ENCODE measurements at places on chromosomes 11 and 22. TPM values are rescaled to one million over a fixed set of nuclear protein-coding genes. Genes with fewer than 3 reads are reported as not detected.

DLG2 gene
- 3.4 TPM for total RNA-seq

OR5AS1 gene
- total RNA-seq = not detected

SCGB1D2 gene
- total RNA-seq = not detected

DNA sequence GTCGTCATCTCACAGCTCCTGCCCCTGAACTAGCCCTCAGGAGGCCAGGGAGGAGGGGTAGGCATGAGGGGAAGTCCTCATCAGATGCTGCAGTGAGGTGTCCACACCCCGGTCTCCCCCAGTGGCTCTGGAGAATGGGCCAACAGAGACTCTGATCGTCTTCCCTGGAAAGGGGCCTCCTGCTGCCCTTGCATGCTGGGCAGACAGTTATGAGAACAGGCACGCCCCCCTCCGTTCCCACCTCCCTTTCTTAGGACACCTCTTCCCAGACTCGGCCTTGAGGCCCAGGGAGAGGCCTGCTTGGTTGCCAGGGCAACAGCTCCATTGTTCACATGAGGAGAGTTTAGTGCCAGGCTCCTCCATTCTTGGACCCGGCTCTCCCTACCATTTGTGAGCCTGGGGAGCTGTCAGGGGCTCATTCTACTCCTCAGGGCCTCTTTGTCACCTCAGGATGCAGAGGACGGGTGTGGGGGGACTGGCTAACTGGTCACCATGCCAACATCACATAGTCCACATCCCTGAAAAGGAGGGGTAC lies 157.7 kb downstream of the TTC17 start:
- no peak for DNase-seq

DNA sequence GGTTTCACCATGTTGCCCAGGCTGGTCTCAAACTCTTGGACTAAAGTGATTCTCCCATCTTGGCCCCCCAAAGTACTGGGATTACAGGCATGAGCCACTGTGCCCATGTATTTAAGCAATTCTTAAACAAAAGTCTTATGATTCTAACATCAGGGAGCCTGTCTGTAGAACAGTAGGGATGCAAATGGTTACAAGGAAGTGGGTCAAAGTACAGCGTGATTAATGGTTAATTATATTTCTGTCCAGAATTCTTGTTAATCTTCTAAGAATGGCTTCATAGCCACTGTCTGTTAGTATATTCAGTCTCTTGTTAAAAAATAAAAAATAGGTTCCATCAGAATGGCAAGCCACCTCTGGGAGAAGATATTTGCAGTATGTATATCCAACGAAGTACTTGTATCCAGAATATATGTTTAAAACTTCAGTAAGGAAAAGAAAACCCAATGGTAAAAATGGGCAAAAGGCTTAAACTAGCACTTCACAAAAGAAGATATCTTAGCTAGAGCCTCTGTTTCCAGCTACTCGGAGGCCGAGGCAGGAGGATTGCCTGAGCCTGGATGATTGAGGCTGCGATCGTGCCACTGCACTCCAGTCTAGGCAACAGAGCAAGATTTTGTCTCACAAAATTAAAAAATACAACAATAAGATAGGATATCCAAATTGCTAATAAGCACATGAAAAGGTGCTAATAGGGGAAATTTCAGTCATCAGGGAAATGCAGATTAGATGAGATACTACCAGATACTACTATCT lies 22.9 kb downstream of the ATG13 start:
- DNase-seq = no peak

GPR83 gene
- 0.11 TPM for total RNA-seq

BLID gene
- total RNA-seq = not detected

GRCh38 chr11:100562128-100562527 lies 125.0 kb upstream of the ARHGAP42 start:
- DNase-seq = no peak

- DNase-seq = no peak
Measured at GRCh38 chr22:29580200-29580810, 608 bp downstream of the NIPSNAP1 start.

CRYBB3 gene
- 0.38 TPM for total RNA-seq

DNA sequence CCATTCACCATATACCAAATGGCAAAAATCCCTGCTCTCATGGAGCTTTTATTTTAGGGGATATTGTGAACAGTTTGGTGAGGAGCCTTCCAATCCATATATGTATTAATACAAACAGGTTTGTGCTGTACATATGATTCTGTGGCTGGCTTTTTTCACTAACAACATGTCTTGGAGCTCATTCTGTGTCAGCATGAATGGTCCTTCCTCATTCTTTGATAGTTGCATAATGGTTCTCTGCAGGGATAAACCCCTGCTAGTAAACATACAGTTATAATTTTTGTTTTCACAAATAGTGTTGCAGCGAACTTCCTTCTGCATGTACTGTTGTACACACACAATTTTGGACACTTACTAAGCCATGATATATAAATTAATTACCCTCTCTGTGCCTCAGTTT lies 8.3 kb downstream of the PRR5L start:
- no peak for DNase-seq

OR56A4 gene
- total RNA-seq = not detected

DNA sequence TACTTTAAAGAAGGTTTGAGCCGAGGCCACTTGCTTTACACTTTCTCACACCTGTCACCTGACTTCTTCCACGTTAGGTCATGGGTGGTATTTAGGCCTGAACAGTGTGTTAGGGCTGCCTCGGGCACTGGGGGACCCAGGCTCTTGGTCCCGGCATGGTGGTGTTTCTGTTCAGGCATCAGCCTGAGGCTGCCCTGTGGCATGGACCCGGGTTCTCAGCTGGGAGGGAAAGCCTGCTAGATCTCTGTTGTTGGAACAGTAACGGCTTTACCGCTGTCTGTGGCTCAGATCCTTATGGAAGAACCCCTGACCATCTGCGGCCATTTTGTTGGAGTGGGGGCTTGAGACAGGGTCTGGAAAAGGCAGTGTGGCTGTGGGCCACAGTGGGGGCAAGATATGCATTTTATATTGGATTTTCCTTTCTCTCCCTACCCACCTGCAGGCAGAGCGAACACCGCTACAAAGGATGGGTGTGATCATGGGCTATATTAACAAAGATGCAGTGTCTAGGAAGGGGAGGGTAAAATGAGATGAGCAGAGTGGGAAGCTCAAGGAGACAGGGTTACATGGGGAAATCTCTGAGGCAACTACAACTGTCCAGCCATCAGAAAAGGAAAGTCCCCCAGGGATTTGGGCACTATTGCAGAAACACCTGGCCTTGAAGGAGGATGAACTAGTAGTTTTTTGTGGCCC lies 1.6 kb upstream of the KCNJ11 start:
- no peak for DNase-seq

EI24 gene
- total RNA-seq = 52.9 TPM

PRG2 gene
- total RNA-seq = not detected

DNA sequence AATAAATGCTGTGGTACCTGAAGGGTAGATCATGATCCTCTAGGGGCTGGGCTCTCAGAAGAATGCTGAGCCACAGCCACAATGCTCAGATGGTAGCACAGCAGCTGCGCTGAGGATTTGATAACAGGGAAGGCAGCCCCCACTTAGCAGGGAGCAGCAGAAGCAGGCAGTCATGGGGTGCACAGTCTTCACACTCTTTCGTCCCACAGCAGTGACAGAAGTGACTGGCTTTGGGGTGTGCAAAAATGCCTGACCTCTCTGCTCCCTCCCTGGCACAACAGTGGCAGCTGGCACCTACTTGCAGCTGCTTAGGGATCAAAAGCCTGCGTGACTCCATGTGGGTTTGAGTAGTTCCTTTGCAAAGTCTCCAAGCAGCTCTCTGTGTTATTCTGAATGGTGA lies 1349.8 kb upstream of the RAG2 start:
- DNase-seq = no peak

- DNase-seq = no peak
Measured at GRCh38 chr11:130561441-130561881, 113.0 kb downstream of the ADAMTS15 start.

CCDC34 gene
- 2.1 TPM for total RNA-seq

HTR3A gene
- total RNA-seq = not detected

IMMP1L gene
- total RNA-seq = 28.6 TPM

GRCh38 chr11:2103668-2104523 lies 35.3 kb downstream of the IGF2 start:
- peak; percentile 47 for DNase-seq
